Lower lobe of right lung (tissue), 2 donors: ENCODE measurements at places on chromosomes 2 and 18.

GRCh38 chr2:138648606-138649005 is 131.6 kb downstream of the NXPH2 start:
- no peaks in the 10 kb centered on the region for H3K27me3 ChIP-seq
- H3K4me3 ChIP-seq = no peak overlapping the region
- no peak for DNase-seq
- H3K27ac ChIP-seq = no peak overlapping the region

DNA sequence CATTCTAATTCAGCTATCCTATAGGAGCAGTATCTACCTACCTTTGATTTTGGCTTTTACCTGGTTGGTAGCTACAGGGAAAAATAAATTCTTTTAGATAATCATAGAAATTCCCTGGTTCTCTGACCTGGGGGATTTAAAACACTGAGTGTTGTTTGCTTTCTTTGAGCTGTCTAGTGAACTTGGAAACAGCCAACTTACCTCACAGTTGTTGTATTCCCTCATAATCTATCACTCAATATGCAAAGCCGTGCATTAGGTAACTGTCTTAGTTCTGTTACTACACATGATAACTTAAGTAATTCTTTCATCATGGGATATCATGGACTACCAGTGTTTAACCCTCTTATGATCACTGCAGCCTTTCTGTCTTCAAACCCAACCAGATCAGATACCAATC is 127.8 kb downstream of the TTC27 start:
- H3K4me1 ChIP-seq = peaks cover 12% of the 10 kb centered on the region
- H3K36me3 ChIP-seq = peaks cover 16% of the 10 kb centered on the region
- H3K27me3 ChIP-seq = no peaks in the 10 kb centered on the region

GRCh38 chr2:105103481-105103880 is 65.6 kb downstream of the MRPS9 start:
- no peak overlapping the region for H3K27ac ChIP-seq
- peaks cover 29% of the 10 kb centered on the region for H3K36me3 ChIP-seq
- no peaks in the 10 kb centered on the region for H3K27me3 ChIP-seq
- DNase-seq = no peak
- no peak overlapping the region for H3K4me3 ChIP-seq
- H3K4me1 ChIP-seq = no peaks in the 10 kb centered on the region

DNA sequence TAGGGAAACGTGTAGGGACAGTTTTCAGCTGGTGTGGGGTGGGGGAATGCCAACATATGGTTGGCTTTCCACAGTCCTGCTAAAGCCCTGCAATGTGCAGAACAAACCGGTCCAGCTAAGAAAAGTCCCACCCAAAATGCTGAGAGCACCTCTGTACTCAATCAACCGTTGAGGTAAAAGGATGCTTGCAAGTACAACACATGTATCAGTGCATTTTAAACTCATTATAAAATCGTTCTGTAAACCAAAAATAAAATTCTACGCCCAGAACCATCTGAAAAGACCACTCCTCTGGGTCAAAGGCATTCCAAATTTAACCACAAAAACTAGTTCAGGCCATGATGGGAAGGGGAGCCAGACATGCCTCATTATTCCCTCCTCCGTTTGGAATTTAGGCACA is 2.0 kb upstream of the TYMS start:
- no peak for DNase-seq
- H3K4me3 ChIP-seq = no peak overlapping the region
- H3K27ac ChIP-seq = no peak overlapping the region
- no peaks in the 10 kb centered on the region for H3K36me3 ChIP-seq
- H3K4me1 ChIP-seq = peaks cover 6% of the 10 kb centered on the region

- no peak overlapping the region for H3K27ac ChIP-seq
- peaks cover 26% of the 10 kb centered on the region for H3K4me1 ChIP-seq
- no peak overlapping the region for H3K4me3 ChIP-seq
- H3K36me3 ChIP-seq = no peaks in the 10 kb centered on the region
Observed at GRCh38 chr2:30510409-30510808, 63.4 kb downstream of the LCLAT1 start.

- no peaks in the 10 kb centered on the region for H3K4me1 ChIP-seq
- H3K36me3 ChIP-seq = no peaks in the 10 kb centered on the region
- H3K27ac ChIP-seq = no peak overlapping the region
- DNase-seq = no peak
- no peaks in the 10 kb centered on the region for H3K27me3 ChIP-seq
Observed at GRCh38 chr18:53657257-53657656, 567.2 kb downstream of the MBD2 start.

DNA sequence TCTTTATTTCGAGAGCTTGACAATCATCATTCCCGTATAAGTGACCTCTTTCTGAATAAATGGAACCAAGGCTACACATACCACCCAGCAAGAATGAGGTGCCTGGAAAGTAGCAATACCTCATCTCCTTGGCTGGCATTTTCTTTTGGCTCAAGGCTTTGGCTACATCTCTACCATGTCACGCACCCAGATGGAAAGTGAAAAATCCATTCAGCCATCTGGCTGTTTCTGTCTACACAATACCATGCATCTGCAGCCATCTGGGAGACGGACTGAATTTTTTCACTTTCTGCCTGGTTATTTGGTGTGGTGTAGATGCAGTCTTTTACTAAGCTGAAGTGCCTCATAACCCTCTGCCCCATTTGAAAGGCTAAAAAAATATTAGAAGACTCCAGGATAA is 566.9 kb downstream of the BCL11A start:
- H3K4me3 ChIP-seq = no peak overlapping the region
- no peak for DNase-seq
- no peaks in the 10 kb centered on the region for H3K27me3 ChIP-seq
- no peak overlapping the region for H3K27ac ChIP-seq
- no peaks in the 10 kb centered on the region for H3K36me3 ChIP-seq

GRCh38 chr2:98565286-98565860 is 42.9 kb downstream of the COA5 start:
- H3K27me3 ChIP-seq = no peaks in the 10 kb centered on the region
- H3K4me1 ChIP-seq = peaks cover 10% of the 10 kb centered on the region
- H3K4me3 ChIP-seq = no peak overlapping the region
- no peak overlapping the region for H3K27ac ChIP-seq
- DNase-seq = no peak
- peaks cover 76% of the 10 kb centered on the region for H3K36me3 ChIP-seq

DNA sequence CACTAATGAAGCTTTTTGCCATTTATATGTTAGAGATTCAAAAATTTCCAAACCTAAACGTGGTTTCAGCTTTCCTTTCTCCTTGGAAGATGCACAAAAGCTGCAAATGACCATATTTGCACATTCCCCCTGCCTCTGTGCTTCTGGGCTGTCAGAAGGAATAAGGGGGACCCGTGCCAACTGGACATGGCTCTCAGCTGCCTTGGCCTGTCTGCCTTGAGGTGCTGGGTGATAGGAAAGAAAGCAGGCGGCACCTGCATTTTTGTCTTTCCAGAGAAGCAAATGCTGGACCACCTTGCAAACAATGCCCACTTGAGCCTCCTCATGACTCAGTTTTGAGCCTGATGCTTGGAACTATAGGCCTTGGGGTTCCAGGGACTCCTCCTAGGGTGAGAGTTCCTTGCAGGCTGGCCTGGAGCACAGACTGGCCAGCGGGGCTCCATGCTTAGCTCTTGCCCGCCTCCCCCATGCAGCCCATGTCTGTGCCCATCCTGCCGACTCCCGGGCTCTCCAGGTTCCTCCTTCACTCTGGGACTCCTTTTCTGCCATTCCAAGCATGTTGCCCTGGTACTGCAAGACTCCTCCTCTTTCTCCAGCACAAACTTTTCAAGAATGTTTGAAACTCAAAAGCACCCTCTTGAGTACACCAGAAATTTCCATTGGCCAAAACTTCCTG is 109.0 kb upstream of the EPAS1 start:
- peak overlapping the region; percentile 57 for H3K27ac ChIP-seq
- peaks cover 17% of the 10 kb centered on the region for H3K36me3 ChIP-seq
- no peak overlapping the region for H3K4me3 ChIP-seq
- no peak for DNase-seq
- peaks cover 30% of the 10 kb centered on the region for H3K4me1 ChIP-seq

GRCh38 chr2:44498551-44498950 is 136.8 kb downstream of the CAMKMT start:
- H3K4me3 ChIP-seq = no peak overlapping the region
- no peaks in the 10 kb centered on the region for H3K36me3 ChIP-seq
- no peaks in the 10 kb centered on the region for H3K27me3 ChIP-seq

GRCh38 chr2:109285244-109285651 is 156.2 kb downstream of the SH3RF3 start:
- no peak overlapping the region for H3K4me3 ChIP-seq
- no peak for DNase-seq
- no peaks in the 10 kb centered on the region for H3K36me3 ChIP-seq
- peaks cover 28% of the 10 kb centered on the region for H3K4me1 ChIP-seq

GRCh38 chr2:8572712-8573233 is 109.1 kb upstream of the ID2 start:
- H3K4me1 ChIP-seq = peaks cover 27% of the 10 kb centered on the region
- no peaks in the 10 kb centered on the region for H3K36me3 ChIP-seq
- no peak overlapping the region for H3K27ac ChIP-seq
- no peak overlapping the region for H3K4me3 ChIP-seq

DNA sequence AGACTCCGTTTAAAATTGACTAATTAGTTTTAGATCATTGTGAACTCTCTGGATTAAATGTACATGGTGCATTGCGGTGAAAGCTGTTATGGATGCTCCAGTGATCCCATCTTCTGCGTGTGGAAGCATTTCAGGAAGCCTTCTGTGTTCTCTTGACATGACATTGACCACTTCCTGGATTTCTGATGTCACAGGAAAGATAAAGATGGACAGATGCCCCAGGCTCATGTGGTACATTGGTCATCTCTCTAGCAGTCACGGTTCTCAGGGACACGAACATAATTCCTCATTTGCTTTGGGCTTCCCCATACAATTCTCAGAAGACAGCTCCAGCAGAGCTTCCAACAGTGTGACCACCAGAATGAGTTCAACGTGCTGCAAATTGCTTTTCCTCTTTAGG is 26.9 kb downstream of the AGAP1 start:
- H3K27me3 ChIP-seq = no peaks in the 10 kb centered on the region
- no peak for DNase-seq
- H3K27ac ChIP-seq = no peak overlapping the region
- H3K4me1 ChIP-seq = peaks cover 31% of the 10 kb centered on the region
- H3K36me3 ChIP-seq = no peaks in the 10 kb centered on the region
- H3K4me3 ChIP-seq = no peak overlapping the region

DNA sequence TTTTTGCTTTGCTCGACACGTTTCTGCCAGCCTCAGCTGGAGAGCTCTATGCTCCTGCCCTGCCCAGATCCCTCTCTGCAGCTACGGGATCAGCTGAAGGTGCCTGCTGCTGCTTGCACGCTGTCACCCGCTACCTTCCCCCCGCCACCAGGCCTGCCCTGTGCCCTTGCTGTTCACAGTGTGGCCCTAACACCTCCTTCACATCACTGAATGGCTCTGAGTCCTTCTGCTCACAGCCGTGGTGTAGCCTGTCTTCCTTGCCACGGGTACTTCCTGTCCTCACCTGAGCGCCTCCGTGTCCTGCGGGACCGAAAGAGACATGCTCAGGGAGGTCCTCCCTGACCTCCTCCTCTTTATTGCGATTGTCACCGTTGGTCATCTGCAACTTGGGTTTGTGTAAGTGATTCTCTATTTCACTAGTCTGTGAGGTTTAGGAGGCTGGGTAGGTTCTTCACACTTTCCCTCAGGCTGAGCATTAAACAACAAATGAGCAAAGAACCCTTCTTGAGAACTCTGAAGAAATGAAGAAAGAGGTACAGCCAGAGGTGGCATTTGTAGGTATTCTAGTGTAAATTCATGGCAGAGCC is 127.5 kb downstream of the NCK2 start:
- no peaks in the 10 kb centered on the region for H3K36me3 ChIP-seq
- H3K27ac ChIP-seq = no peak overlapping the region
- H3K27me3 ChIP-seq = no peaks in the 10 kb centered on the region
- no peak for DNase-seq

GRCh38 chr2:188279093-188279445 is 12.6 kb upstream of the GULP1 start:
- H3K36me3 ChIP-seq = no peaks in the 10 kb centered on the region
- no peaks in the 10 kb centered on the region for H3K4me1 ChIP-seq
- no peaks in the 10 kb centered on the region for H3K27me3 ChIP-seq
- H3K27ac ChIP-seq = no peak overlapping the region
- no peak overlapping the region for H3K4me3 ChIP-seq

GRCh38 chr2:118842661-118843482 is 4.6 kb downstream of the EN1 start:
- H3K4me3 ChIP-seq = peak overlapping the region; percentile 38
- no peaks in the 10 kb centered on the region for H3K36me3 ChIP-seq
- H3K27me3 ChIP-seq = peaks cover 98% of the 10 kb centered on the region
- H3K27ac ChIP-seq = no peak overlapping the region

DNA sequence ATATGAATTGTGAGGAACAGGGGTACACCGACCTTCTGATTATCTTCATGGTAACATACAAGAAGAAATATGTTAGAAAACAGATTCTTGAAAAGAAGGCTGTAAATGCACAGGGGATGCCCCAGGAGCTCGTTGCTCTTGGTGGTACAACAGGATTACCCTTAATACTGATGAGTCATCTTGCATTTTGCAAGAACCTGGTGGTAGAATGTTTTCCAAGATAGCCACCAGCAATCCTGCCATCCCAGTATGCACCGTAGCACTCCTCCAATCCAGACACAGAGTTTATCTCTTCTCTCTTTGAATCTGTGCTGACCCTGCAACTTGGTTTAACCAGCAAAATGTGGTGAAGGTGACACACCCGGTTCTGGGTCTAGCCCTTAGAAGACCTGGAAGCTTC is 238.3 kb downstream of the EN1 start:
- H3K4me1 ChIP-seq = no peaks in the 10 kb centered on the region
- H3K4me3 ChIP-seq = no peak overlapping the region
- H3K27me3 ChIP-seq = peaks cover 6% of the 10 kb centered on the region
- DNase-seq = no peak

DNA sequence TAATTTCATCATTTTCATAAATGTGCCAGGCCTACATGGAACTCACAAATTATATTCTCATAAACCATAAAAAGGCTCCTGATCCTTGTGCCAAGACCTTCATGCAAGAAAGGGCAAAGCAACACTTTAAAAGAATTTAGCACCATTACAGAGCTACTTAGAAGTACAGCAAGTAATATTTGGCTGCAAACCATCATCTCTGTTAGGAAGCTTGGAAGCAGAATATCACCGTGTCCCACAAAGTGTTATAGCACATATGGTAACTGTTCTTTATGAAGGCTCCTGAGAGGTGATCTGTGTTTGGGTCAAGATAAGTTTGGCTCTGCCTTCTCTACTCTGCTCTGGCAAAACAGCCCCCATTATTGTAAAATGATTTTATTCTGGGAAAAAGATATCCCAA is 59.7 kb upstream of the KCNJ3 start:
- H3K27ac ChIP-seq = no peak overlapping the region
- H3K4me3 ChIP-seq = no peak overlapping the region
- DNase-seq = no peak
- H3K27me3 ChIP-seq = no peaks in the 10 kb centered on the region
- H3K4me1 ChIP-seq = no peaks in the 10 kb centered on the region

- no peak for DNase-seq
- no peak overlapping the region for H3K4me3 ChIP-seq
- H3K27ac ChIP-seq = no peak overlapping the region
- no peaks in the 10 kb centered on the region for H3K36me3 ChIP-seq
Observed at GRCh38 chr2:75545387-75545786, 15.4 kb downstream of the EVA1A start.
